ENCODE measurements at places on chromosomes 12 and 14. TPM values are rescaled to one million over a fixed set of nuclear protein-coding genes. Genes with fewer than 3 reads are reported as not detected.

REP15 gene
- total RNA-seq, result 0.60 TPM

LMO3 gene
- not detected for total RNA-seq

ANO4 gene
- not detected for total RNA-seq

ZNF385A gene
- 20.1 TPM for total RNA-seq

MYO1A gene
- total RNA-seq, result 0.15 TPM

OR6C2 gene
- not detected for total RNA-seq

NKX2-1 gene
- total RNA-seq, result 0.06 TPM

DPPA3 gene
- not detected for total RNA-seq

CLEC9A gene
- not detected for total RNA-seq

TEX22 gene
- 0.24 TPM for total RNA-seq

RDH16 gene
- total RNA-seq, result 0.05 TPM

FOXG1 gene
- total RNA-seq, result 0.09 TPM

CCDC38 gene
- total RNA-seq, result 0.06 TPM

AQP6 gene
- not detected for total RNA-seq

KRT77 gene
- not detected for total RNA-seq

Measured in A549 treated with CpdA at 1 μM for 4 hours (cell line).